Natural killer cell (primary cell): ENCODE measurements at places on chromosomes 3 and 15.

GRCh38 chr3:43994657-43995546, 246.8 kb upstream of the TOPAZ1 start:
- DNase-seq, result peak; percentile 31

- no peak for DNase-seq
Observed at GRCh38 chr3:77370413-77370812, 330.5 kb downstream of the ROBO2 start.

DNA sequence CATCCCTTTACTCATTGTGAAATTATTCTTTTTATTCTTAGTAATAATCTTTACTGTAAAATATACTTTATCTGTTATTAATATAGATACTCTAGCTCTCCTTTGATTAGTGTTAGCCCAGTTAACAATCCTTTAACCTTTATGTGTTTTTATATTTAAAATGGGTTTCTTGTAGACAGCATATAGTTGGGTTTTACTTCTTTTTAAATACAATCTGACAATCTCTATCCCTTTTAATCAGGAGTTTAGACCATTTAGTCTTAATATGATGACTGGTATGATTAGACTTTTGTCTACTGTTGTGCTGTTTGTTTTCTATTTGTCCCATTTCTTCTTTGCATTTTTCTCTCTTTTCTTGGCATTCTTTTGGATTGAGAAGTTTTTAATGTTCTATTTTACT, 30.1 kb downstream of the GLCE start:
- no peak for DNase-seq

DNA sequence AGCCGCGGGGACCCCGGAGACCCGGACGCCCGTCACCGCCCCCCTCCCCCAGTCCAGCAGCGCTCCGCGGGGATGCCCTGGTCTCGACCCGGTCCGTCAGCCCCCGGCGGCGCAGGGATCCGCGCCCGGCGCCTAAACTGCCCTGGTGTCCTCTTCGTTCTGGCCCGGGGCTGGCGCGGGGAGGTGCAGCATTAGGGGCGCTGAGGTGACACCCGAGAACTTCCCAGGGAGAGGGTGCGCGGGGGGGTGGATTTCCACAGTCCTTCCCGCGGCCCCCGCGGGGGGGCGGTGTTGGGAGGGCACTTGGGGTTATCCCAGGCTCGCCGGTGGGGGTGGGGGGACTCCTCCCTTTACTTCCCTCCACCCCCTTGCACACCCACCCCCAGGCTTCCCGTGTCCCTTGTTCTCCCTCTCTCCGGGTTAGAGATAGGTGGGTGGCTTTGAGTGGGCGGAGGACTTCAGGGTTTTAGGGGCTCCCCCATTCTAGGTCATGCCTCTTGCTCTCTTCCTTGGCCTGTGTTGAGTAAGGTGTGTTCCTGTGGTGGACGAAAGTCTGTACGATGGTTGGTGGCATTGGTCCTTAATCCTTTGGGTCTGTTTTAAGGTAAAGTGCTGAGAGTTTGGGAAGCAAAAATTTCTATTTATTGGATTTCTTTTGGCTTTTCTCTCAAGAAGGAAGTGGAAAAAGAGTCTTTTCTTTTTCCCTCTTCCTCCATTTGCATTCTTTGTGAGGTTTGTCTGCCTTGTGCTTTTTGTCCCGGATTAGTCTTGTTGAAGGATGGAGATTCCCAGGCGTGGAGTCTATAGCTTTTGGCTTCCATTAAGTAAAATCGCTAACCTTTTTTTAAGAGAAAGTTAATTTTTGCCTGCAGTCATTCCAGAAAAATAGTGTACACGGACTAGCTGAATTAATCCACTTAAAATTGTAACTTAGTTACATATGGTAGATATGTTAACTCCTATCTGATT, 811 bp downstream of the SKIL start:
- peak; percentile 79 for DNase-seq

DNA sequence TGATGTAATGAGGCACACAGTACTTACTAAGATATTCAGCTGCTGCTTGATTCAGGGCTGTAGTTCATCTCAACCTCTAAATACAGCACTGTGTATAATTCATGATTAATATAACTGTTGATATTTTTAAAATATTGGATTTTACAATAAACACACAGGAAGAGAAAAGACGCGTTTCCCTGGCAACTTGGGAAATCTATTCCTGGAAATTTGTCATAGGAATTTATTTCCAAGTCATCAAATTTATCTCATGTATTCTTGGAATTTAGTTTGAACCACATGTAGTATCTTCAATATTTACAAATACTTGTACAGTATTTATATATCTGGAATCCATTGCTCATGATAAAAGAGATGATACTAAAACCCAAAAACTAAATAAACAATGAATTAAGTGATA, 30.6 kb downstream of the EPHA3 start:
- DNase-seq, result no peak

DNA sequence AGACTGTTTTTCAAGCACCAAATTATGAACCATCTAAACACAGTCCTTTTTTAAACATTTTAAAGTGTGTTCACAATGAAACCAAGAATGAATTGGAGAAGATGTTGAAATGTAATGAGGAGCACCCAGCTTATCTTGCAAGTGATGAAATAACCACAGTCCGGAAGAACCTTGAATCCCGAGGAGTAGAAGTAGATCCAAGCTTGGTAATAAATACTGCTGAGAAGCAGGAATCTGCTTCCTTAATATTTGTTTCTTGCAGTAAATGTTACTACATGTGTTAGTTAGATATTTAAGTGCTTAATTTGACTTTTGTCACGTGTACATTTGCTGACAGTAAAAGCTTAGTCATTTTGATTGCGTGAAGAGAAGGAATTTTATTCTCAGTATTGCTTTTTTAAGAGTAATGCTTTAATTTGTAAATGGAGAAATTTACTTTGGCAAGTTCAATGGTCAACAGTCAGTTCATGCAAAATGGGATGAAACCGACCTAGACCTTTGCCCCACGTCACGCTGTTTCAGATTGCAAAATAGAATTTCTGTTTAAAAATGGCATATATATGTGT, 69.8 kb downstream of the OPA1 start:
- no peak for DNase-seq

GRCh38 chr3:156581954-156582353, 27.0 kb upstream of the SSR3 start:
- no peak for DNase-seq

GRCh38 chr3:8223766-8224165, 277.9 kb upstream of the LMCD1 start:
- DNase-seq, result no peak

GRCh38 chr3:161423911-161424522, 52.7 kb upstream of the SPTSSB start:
- DNase-seq, result peak; percentile 68

- no peak for DNase-seq
Observed at GRCh38 chr15:61017109-61017508, 212.0 kb downstream of the RORA start.

- DNase-seq, result no peak
Observed at GRCh38 chr3:150005243-150006112, 34.8 kb upstream of the PFN2 start.

GRCh38 chr3:65831733-65832425, 206.8 kb downstream of the MAGI1 start:
- no peak for DNase-seq

DNA sequence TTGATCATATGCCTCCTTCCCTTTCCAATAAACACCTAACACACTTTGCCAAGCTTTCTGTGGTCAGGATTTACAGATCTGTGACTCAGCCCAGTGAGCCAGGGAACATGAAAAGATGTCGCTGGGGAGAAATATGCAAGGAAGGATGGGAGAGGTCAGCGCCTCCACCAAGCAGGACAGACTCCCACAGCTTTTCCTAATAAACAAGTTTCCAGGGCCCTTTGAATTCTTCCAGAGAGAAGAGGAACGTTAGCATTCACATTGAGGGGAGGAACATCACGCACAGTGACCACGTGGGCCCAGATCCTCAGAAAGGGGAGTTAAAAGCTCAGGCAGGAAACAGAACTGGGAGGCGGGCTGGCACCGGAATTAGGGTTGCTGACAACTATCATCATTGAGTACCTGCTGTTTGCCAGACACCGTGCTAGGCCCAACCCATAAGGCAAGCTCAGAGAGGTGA, 33.3 kb upstream of the MRPS22 start:
- DNase-seq, result no peak

GRCh38 chr3:72151465-72152238, 366.7 kb upstream of the PROK2 start:
- no peak for DNase-seq

- DNase-seq, result no peak
Observed at GRCh38 chr15:51706291-51706690, 25.0 kb downstream of the SCG3 start.

DNA sequence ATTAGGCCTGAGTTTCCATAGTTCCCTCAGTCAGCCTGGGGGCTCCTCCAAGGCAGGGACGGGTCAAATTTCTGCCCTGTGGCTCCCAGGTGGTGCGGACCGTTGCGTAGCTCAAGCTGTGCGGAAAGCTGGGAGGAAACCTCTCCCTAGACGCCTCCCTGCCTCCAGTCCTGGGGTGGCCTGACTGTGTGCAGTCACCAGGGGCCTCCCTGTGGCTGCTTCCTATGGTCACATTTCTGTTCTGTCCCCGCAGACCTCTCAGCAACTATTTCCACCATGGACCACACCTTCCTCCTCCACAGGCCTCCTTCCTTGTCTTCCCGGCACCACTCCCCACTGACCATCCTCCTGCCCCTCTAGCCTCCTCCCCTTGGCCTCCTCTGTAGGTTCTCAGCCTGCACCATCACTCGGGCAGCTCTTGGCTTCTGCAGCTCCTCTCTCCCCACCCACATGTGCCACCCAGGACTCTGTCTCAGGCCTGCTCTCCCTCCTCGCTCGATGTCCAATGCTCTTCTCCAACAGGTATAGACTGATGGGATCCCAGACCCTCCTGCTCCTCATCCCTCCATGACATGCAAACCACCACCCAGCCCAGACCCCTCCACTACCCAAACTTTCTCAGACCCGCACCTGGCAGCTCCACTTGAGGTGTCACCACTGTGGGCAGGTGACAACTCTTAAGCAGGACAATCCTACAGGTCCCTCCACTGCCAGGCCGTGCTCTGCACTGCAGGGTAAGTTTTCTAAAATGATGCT, 26.9 kb upstream of the SEC13 start:
- no peak for DNase-seq

DNA sequence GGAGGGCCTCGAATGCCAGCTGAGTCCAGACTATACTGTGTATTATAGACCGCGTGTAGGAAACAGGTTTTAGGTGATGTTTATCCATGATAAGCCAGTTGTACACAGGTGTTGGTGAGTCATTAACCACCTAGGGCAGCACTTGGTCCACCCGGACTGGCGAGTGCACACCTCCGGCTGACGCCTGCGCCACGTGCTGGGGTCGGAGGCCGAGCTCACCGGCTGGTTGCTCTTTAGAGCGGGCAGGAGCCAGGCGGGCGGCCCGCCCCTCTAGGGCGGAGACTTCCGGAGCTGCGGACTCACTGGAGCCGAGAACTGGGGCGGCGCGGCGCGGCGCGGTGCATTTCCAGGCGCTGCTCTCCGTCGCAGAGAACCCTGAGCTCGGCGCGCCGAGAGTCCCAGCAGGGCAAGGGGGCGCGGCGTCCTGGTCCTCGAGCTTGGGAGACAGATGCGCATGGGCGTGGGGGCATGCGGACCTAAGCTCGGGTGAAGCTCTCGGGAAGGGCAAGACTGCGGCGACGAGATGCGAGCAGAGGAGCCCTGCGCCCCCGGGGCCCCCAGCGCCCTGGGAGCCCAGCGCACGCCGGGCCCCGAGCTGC, at the start of gene ESYT3:
ESYT3 (plus strand) TSS at position 341 of the 599 bp plus-strand sequence; CDS start at position 524, 183 bp downstream.
- no peak for DNase-seq

DNA sequence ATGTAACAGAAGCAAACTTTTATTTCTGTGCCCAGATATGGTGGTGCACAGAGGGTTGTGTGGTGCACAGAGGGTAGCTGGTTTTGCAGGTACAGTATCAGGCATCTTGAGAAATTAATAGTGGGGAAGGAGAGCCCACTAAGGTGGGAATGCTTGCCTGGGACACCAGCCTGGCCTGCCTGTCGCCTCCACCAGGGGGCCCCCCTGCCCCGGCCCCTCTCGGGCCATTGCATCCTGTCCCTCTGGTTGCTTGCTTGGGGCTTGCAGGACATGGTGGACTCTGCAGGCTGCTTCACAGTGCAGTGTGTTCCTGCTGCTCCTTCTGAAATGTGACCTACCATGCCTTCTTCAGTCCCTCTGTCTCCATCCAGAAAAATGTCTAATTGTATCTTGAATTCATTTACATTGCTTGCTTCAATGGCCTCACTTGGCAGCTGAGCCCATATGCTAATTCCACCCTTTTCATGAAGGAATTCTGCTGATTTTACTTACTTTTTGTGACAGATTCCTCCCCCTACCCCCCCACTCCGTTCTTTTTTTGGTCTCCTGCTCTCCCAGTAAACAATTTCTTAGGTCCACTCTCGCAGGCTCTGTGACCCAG, 73.6 kb downstream of the EEFSEC start:
- peak; percentile 50 for DNase-seq

DNA sequence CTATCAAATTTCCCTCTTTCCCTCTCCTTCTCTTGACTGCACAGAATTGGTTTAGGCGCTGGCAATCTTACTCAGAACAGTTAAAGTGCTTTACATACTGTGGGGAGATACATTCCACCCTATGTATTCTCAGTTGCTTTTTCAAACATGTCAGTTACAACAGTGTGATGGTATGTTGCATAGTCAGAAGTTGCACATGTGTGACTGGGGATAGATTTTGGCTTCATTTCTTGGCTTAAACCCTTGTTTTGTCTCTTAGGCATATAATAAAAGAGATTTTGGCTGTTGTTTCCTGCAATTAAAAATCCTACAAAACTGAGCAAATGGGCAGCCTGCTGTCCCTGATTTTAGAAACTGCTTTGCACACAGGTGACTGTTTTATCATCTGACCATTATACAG, 86.7 kb downstream of the PIK3R4 start:
- DNase-seq, result no peak

GRCh38 chr3:197117114-197117513, 87.5 kb upstream of the MELTF start:
- no peak for DNase-seq

DNA sequence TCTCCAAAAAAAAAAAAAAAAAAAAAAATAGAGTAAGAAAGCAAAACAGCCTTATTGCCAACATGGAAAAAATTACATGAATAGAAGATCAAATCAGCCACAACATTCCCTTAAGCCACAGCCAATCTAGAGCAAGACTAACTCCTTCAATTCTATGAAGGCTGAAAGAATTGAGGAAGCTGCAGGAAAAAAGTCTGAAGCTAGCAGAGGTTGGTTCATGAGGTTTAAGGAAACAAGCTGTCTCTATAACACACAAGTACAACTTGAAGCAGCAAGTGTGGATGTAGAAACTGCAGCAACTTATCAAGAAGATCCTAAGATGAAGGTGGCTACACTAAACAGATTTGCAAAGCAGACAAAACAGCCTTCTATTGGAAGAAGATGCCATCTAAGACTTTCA, 9.3 kb downstream of the PARL start:
- no peak for DNase-seq

DNA sequence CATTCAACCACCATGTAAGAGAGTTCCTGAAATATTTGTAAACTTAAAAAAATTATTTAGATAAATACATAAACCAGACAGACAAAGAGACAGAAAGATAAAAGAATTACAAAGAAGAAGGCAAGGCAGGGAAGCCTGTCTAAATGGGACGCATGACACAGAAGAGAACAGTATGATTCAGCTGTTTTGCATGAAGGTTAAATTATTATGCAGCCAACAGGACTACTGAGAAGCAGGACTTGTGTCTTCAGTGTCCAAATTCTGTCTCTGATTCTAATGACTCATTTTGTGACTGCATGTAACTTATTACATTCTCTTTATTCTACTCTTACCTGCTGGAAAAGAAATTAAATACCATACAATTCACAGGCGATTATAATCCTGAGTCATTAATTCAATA, 340.4 kb upstream of the KCNMB2 start:
- DNase-seq, result no peak

GRCh38 chr3:152183473-152183872, 85.3 kb upstream of the MBNL1 start:
- DNase-seq, result peak; percentile 25
